Motor neuron (in vitro differentiated cells): ENCODE measurements at places on chromosomes 5 and 9. TPM values are rescaled to one million over a fixed set of nuclear protein-coding genes. Genes with fewer than 3 reads are reported as not detected.

DNA sequence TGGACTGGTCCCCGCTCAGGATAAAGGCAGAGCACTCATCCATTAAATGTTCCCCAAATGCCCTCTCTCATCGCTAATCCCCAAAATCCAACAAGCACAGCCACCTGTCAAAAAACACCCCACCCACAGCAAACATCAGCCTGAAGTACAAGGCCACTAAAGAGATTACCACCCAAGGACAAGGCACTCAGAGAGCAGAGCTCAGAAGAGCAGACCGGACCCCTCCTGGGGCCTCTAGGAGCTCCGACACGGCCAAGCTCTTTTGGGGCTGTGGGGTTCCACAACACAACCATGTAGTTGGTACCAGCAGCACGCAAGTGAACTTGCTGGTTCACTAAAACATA lies 9.8 kb downstream of the VDAC1 start:
- no peak for ATAC-seq

DNA sequence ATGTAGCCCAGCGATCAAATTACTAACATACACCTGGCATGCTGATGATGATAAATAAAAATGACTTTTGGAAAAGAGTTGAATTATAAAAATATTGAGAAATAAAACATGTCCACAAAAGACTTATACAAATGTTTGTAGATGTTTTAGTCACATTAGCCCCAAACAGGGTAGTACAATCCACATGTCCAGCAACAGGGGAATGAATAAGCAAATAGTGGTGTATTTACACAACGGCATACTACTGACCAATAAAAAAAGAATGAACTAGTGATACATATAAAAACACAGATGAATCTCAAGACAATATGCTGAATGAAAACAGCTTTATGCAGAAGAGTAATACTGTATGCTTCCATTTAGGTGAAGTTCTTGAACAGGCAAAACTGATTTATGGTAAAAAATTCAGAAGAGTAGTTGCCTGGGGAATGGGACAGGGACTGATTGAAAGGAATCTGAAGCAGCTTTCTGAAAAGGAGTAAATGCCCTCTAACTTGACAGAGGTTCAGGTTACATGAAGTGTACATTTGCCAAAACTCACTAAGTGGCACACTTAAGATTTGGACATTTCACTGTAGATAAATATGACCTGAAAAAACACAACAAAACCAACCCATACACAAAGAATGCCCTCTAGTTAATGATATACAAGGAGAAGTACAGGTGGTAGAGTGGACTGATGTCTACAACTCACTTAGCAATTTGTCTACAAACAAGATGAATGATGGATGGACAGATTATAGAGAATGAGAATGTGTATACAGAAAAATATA lies 35.4 kb downstream of the ACTL7A start:
- no peak for ATAC-seq

DNA sequence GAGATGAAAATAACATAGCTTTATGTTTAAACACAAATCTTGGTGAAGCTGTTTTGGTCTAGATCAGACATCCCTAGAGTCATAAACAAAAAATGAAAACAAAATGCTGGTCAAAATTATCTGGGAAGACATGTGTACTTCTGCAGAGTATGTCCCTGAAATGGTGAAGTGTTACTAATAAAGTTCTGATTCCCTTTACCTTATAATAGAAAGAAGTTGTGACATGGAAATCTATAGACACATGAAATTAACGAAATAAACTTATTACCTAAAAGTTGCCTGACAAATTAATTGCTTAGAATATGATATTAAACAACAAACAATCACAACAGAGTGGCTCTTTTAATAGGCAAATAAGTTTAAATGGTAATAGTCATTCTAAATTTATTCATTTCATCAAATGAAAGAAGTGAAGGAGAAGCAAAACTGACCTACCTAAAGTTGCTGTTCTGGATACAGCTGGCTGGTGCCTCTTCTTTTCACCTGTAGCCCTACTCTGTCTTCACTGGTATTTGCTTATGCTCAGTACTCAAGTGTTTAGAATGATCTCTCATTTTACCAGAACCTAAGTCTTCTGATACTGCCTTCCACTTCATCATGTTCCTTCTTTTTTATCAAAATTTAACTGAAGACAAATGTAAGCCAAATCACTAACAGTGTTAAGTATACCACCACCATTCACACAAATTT lies 38.8 kb downstream of the FNIP1 start:
- ATAC-seq: no peak

DNA sequence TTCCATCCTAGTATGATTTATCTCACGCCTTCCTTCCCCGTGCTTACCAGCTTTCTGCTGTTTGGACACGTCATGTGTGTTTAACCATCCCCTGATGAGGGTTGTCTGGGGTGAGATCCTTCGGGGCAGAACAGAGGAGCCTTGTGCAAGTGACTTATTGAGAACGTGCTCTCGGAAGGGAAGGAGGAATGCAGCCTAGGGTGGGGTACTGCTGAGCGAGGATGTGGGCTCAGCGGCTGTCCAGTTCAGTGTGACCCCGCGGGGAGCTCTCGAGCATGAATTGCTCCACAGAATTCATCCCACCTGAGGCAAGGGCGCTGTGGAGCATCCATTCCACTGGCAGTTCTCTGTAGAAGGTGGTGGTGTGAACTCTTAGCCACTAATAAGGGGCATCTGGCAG lies 4.0 kb downstream of the MYOZ3 start:
- no peak for ATAC-seq

- ATAC-seq: no peak
These were observed 302.6 kb downstream of the ARHGAP26 start for GRCh38 chr5:143072734-143073133.

GRCh38 chr5:54195701-54196100 lies 114.7 kb downstream of the ARL15 start:
- no peak for ATAC-seq

GRCh38 chr5:127056896-127057295 lies 16.4 kb downstream of the C5orf63 start:
- no peak for ATAC-seq

GRCh38 chr5:116479776-116480675 lies 94.6 kb downstream of the SEMA6A start:
- ATAC-seq: no peak

DNA sequence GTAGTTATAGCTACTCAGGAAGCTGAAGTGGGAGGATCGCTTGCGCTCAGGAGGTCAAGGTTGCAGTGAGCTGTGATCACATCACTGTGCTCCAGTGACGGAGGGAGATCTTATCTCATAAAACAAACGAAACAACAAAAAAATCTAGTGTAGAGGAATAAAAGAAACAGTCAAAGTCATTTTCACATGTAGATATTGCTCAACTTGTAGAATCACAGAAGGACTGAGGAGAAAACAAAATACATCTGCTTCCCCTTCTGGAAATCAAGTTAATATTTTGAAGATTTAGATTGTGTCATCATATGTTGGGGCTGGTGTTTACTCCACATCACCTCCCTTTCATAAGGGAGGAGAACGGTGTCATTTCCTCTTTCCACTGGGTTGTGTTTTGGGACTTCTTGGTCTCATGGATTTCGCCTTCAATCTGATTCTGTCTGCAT lies 8.2 kb upstream of the SLC46A2 start:
- no peak for ATAC-seq

GRCh38 chr9:97591535-97591934 lies 41.6 kb downstream of the TSTD2 start:
- ATAC-seq: no peak

DNA sequence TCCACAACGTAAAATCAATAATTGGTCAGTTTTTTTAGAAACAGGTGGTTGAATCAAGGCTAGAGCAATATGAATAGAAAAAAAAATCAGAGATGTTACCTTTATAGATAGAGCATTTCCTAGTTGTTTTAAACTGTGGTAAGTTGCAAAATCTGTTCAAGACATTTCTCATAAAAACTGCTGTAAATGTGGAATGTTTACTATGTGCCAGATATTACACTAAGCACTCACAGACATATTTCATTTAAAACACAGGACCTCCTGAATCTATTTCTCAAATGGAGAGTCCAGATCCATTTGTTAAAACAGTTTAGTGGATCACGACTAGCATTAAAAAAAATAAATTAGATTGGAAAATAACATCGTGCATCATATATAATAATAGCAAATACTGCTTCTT lies 570.0 kb upstream of the ZNF608 start:
- no peak for ATAC-seq

DNA sequence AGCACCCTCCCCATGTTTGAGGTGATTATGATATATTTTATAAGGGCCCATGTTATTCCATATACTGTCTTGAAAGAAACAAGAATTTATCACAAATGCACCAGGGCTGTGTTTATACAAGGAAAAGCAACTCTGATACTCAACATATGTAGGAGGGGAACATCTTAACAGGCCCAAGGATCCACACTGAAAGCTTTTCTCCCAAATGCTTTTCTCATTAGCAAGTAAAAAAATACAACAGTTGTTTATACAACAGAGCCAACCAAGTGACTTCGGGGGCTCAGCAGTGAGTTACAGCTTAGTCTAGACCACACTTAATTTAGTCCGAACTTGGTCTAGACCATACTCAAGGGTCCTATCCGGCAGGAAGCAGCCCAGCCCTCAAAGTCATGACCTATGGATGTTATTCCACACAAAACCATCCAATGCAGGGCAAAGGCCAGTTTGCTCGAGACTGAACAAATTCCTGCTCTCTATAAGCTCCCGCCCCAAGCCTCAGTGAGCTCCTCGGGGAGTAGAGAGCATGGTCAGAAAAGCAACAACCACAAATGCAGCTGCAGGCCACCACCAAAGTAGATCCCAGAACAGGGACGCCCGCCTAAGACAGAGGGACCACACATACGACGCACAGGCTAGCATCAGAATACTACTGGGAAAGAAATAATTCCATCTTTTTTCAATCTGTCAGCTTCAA lies 6.8 kb downstream of the GZMK start:
- ATAC-seq: no peak

- peak; percentile 55 for ATAC-seq
These were observed 181.6 kb upstream of the MAP1B start for GRCh38 chr5:71925608-71926091.

DNA sequence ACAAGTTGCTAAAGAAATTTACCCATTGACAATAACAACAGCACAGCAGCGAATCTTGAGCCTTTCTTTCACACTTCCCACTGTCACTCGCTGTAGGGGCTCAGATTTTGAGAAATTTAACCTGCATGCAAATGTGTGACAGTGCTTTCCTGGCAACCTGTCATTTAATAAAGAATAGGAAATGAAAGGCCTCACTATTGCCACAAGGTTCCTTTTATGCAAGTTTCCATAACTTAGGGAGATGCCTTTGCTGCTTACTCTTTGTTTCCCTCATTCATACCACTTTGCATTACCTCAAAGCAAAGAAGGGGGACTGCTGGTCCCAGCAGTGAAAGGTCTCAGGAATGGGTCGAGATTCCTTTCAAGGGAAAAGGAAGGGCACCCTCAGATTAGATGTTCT lies 49.5 kb downstream of the PTCD2 start:
- no peak for ATAC-seq

GRCh38 chr9:88391921-88392320 lies 3.7 kb downstream of the SPIN1 start:
- ATAC-seq: no peak

- ATAC-seq: no peak
These were observed 72.7 kb upstream of the FCN2 start for GRCh38 chr9:134807716-134808446.

CMBL gene
- total RNA-seq: 5.9 and 6.1 TPM in 2 replicates

NKD2 gene
- total RNA-seq: 16.7 and 19.2 TPM in 2 replicates

WDR36 gene
- 21.8 and 26.0 TPM in 2 replicates for total RNA-seq
